ENCODE measurements at places on chromosomes 7 and 10.

GRCh38 chr7:25031432-25031831, 51.5 kb upstream of the OSBPL3 start:
- no peak for DNase-seq

GRCh38 chr10:59968705-59969104, 62.3 kb upstream of the CCDC6 start:
- DNase-seq: no peak

- no peak for DNase-seq
Observed at GRCh38 chr10:79984851-79985250, 35.9 kb upstream of the SFTPD start.

DNA sequence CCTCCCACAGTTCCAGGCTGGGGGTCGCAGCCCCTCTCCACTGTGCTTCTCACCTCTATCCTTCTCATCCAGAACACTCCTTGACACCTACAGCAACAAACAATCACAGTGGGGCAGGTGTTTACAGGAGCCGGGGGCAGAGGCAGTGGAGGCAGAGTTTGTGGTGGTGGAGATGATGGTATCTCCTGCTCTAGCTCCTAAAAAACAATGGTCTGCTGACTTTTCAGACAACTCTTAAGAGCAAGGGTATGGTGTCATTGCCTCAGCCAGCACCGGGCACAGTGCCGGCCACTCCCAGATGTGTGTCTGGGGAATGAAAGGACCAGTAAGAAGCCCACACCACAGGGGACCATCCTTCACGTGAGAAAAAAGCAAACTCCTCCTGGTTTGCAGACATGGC, 36.3 kb upstream of the ANTXRL start:
- DNase-seq: no peak

DNA sequence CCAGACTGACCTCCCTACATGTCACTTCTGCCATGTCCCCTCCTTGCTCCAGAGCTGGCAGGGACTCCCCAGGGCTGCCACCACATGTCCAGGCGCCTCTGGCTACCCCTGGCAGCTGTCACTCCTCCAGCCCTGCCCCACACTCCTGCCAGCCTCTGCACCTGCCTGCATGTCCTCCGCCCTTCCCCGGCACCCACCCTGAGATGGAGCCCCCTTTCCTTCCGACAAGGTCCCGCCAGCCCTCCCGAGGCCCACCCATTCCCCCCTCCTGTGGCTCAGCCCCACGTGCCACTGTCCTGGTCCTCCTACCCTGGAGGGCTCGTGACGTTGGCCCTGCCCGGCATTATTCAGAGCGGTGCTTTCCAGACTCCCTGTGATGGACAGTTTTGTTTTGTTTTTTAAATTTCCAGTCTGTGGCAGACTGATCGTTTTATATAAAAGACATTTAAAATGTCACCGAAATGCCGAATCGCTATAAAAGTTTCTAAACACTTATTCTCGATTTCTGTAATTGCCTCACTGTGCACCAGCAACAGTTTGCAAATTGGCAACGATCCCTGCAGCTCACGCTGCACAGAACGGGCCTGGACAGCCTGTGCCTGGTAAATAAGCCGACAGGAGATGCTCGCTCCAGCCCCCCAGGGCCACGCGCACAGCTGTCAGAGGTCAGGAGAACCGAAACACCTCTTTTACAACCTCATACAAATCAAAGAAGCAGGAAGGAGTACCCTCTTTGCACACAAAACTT, 111.1 kb upstream of the SH2B2 start:
- DNase-seq: no peak

DNA sequence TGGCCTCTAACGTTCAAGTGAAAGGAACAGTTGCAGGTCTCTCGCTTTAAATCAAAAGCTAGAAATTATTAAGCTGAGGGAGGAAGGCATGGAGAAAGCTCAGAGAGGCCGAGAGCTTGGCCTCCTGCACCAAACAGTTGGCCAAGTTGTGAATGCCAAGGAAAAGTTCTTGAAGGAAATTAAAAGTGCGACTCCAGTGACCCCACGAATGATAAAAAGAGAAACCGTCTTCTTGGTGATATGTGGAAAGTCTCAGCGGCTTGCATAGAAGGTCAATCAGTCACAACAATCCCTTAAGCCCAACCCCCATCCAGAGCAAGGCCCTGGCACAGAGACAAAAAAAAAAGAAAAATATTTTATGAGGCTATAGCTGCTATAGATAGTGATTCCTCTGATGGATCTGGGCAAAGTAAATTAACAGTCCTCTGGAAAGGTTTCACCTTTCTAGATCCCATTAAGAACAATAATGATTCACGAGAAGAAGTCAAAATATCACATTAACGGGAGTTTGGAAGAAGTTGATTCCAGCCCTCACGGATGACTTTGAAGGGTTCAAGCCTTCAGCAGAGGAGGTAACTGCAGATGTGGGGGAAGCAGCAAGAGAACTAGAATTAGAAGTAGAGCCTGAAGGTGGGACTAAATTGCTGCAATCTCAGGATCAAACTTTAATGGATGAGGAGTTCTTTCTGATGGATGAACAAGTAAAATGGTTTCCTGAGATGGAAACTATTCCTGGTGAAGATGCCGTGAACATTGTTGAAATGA, 42.5 kb upstream of the INPP5A start:
- DNase-seq: no peak

- DNase-seq: no peak
Observed at GRCh38 chr10:74738052-74738451, 88.3 kb upstream of the KAT6B start.

DNA sequence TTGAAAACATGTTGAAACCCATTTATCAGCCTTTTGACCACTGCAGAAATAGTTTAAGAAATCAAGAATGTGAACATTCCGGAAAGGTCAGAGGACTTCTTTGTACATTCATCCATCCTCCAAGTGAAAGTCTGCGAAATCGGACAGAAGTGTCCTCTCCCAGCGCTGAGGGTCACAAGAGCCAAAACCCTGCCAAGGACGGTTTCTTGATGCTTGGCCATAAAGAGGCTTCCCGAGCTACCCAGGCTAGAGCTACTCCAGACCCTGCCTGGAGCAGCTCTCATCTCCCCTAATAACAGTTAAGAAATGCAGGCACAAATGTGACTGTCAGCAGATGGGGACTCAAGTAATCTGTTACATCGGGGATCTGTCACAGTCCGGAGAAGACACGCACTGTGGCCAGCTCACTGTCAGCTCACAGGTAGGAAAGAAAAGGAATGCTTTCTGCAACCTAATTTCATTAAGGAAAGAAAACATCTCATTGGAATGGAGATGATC, 4.5 kb upstream of the CYTH3 start:
- no peak for DNase-seq

DNA sequence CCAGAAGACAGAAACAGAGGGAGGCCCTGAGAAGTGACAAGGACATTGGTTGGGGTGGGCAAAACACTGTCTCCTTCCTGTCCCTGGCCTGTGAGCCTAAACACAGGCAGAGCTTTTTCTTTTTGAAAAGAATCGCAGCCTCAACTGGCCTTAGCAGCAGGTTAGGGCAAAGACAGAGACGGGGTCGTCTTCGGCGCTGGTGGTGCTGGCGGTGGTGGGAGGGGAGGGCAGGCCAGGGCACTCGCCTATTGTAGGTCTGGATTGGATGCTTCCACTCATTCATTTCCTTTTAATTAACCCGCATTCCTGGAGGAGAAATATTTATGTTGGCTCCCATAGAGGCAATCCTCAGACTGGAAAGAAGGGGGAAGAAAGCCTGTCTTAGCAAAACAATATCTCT, 22.6 kb downstream of the WNT8B start:
- no peak for DNase-seq

Data from stimulated activated CD8-positive, alpha-beta memory T cell treated with anti-CD3 and anti-CD28 coated beads, Interleukin-4, amount 100 ng/mL, for 1 hour (primary cell).